Thymus (tissue), 14 donors: ENCODE measurements at places on chromosomes 13 and 19. TPM values are rescaled to one million over a fixed set of nuclear protein-coding genes. Genes with fewer than 3 reads are reported as not detected.
A peak's percentile ranks its signal among the peaks of the same experiment; 100 is the strongest.

DNA sequence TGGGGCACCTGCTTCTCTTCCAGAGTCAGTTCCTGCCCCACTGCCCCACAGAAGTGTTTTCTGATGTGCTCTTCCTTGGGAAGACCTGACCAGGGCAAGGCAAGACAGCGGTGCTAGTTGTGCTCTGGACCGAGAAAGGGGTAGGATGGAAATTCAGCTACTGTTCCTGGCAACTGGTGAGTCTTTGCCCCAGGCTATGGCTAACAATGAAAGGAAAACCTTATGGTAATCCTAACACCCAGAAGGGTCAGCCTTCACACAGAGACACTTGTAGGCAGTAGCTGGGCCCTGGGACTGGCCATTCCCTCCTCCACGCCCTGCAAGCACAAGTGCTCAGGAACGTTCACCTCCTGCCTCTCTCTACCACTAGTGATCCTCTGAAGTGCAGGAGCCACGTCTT lies 9.6 kb upstream of the CYSLTR2 start:
- DNase-seq = no peak

Gene ZNF568
- polyA plus RNA-seq = 6.4 TPM

Gene PGLYRP1
- polyA plus RNA-seq = 0.37 TPM

GRCh38 chr13:103099722-103100293 lies 33.6 kb upstream of the SLC10A2 start:
- no peak for DNase-seq

DNA sequence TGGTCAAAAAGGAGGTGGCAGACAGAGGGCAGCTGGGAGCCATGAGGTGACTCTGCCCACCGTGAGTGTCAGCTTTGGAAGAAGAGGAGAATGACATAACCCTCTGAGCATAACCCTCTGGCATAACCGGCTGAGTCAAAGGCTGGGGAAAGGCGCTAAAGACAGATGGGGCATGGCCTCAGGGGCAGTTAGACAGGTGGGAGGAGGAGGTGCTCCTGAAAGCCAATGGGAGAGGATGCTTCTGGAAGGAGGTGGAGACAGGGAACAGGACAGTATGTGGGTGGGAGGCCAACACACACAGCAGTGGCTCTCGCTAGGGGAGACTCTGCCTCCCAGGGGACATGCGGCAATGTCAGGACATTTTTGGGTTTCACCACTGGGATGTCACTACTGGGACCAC lies 17.1 kb downstream of the ELAVL1 start:
- no peak for DNase-seq

Gene FFAR2
- polyA plus RNA-seq = 1.1 TPM

Gene LHB
- polyA plus RNA-seq = 1.2 TPM

DNA sequence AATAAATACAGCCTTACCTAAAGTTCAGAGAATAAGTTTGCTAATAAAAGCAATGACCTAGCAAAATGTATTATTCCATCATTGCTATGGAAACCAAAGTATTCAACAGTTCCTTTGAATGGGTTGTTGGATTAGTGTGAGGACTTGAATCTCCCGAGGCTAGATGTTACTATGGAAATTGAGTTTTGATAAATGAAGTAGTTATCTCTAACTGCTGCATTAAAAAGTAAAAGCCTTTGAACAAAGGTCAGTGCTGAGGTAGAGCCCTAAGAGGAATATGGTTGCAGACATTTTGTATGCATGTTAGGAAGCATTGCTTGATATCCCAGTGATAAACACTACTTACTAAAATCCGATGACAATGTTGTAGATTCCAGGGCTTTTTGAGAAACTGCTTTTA lies 6.2 kb downstream of the KLF5 start:
- no peak for DNase-seq

DNA sequence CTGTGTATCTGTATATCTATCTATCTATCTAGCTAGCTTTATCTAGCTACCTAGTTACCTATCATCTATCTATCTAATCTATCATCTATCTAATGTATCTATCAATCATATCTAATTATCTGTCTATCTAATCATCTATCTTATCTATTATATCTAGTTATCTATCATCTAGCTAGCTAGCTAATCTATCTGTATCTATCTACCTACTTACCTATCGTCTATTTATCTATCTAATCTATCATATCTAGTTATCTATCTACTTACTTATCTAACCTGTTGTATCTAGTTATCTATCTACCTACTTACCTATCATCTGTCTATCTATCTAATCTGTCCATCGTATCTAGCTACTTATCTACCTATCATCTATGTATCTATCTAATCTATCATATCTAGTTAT lies 17.9 kb downstream of the VSTM1 start:
- no peak for DNase-seq

DNA sequence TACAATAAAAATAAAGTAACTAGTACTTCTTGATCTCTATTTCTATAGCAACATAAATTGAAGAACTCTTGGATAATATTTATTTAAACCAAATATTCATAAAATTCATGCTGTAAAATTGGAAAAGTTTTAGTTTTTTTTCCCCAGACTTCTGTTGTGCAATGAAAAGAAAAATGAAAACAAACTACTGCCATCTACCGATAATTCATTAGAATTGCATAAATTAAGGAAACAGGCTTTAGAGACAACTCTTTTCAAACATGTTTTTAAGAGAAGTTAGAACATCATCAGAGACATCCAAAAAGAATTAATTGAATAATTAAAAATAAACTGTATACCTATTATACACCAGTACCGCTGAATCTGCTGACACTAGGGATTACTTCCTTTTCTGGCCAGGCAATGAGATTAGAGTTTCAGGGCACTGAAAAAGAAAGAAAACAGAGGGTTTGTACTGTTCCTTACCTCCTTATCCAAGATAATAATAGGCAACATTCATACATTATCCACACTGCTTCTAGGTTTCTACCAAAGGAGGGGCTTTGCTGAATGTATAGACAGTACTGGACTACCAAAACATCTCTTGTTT lies 4.9 kb downstream of the CCDC122 start:
- DNase-seq = peak; percentile 31

- DNase-seq = no peak
These were observed 34.4 kb upstream of the OXGR1 start for GRCh38 chr13:97028441-97029299.

GRCh38 chr19:55172741-55173140 lies 6.3 kb upstream of the DNAAF3 start:
- no peak for DNase-seq

Gene MIR17HG
- polyA plus RNA-seq = 9.6 TPM

- no peak for DNase-seq
These were observed 41.8 kb downstream of the UGGT2 start for GRCh38 chr13:96011291-96011872.

GRCh38 chr19:35281303-35281702 lies 1.0 kb upstream of the HAMP start:
- DNase-seq = no peak

DNA sequence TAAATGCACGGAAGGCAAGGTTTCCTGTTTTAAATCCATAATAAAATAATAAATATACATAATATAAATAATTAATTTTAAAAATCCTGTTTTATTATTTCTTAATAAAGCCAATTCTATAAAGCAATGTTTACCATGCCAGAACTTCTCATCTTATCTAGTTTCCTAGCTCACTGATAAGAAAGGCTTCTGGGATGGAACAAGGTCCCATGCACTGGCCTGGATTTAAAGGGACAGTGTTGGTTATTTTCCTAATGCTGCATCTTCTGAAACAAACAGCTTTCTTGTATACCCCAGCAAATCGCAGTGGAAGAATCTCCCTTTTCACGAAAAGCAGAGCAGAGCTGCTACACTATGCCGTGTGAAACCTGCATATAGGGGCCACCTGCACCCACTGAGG lies 68.8 kb downstream of the LNX2 start:
- no peak for DNase-seq

DNA sequence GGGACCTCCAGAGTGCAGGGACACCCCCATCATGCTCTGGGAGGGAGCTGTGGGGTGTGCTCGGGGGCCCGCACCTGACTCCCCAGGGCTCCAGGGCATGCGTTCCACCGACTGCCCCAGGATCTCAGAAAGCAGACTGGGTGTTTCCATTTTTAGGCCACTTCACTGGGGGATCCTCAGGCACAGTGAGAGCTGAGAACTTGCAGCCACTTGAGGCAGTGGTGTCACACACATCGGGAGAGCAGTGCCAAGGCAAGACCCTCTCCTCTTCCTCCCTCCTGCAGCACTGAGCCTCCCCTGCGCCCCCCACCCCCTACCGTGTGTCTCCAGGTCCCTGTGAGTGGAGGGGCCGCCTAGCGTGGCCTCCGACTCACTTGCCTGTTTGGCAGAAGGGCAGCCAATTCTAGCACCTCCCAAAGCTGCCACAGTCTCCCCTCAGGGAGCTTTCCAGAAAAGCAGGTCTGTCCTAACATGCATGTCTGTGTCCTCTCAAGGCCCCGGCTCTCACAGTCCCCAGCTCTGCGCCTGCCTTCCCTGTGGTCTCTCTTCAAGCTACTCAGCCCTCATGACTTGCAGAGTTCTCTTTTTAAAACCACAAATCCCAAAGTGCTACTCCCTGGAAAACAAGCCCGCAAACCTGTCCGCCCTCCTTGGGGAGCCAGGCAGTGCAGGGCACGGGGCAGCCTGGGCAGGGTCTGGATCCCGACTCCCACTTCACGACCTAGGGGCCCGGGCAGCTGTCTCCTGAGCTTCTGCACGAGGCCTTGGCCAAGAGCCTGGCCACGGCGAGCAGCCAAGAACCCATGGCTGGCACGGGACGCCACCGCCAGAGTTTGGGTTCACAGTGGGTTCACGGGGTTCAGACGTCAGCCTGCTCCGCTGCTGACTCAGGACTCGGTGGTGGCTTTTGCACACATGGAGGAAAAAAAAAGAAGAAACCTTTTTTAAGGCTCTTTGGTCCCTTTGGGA lies 94.1 kb downstream of the STK24 start:
- DNase-seq = no peak

DNA sequence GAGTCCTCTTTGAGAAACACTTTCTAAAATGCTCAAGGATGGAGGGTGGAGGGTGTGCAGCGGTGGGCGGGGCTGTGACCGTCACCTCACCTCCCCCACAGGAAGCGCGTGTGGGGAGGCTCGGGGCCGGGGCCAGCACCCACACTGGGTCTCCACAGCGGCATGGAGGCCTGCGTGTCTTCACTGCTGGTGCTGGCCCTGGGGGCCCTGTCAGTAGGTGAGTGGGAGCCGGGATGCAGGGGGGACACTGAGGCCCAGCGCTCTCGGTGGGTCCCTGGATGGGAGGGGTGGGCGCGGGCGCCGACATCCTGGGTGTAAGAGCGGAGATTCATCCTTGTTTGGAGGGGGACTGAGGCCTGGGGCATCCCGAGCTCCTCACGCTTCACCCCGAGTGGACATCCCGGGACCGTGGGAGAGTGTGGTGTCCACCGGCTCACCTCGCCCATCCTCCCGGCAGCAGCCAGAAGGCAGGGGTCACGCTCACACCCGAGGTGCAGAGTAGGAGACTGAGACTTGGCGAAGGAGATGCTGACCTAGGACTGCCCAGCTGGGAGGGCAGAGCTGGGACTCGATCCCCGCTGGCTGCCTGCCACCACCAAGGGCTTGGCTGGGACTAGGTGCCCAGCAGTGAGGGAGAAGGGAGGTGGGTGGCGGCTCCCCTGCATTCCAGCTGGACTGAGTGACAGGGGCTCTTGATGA lies at the start of gene GZMM:
Gene GZMM, plus strand, starts transcription at position 144 of the 699 bp plus-strand sequence. Its CDS starts 19 bp downstream, at position 163.
- peak; percentile 73 for DNase-seq

DNA sequence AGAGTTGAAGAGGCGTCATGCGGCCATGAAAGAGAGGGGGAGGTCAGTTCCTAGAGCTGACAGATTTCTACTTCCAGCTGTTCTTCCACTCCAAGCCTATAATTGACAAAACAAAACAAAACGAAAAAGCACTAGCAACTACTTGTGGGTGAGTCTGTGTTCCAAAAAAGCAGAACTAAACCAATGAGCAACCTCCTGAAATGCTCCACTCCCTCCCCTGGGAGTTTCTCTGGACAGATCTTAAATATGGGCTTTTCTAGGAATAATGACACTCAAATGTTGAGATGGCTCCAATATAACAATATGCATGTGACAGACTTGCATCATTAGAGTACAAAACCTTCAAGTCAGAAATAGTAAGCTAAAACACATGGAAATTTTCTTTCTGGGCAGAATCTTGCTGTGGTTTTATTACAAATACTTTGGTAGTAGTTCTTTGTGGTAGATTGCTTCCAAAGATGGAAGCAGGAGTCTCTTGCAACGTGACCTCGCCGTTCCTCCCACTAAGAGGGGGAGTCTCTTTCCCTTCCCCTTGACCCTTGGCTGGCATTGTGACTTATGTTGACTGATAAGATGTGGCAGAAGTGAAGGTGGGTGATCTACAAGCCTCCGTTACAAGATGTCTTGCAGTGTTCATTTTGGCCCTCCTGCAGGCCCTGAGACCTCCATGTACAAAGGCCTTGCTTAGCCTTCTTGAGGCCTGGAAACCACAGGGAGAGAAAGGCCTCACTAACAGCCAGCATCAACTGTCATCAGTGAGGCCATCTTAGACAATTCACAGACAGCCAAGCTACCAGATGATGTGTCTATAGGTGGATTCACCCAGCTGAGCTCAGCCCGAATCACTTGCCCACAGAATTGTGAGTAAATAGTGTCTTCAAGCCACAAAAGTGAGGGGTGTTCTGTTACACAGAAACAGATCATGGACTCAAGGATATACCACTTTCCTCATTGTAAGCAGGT lies 173.1 kb upstream of the RFC3 start:
- DNase-seq = no peak

Gene ZNF724
- 1.1 TPM for polyA plus RNA-seq

Gene LSR
- polyA plus RNA-seq = 20.1 TPM

- no peak for DNase-seq
These were observed 76.5 kb downstream of the FGF14 start for GRCh38 chr13:102325321-102325720.

Gene TNFSF9
- polyA plus RNA-seq = 2.9 TPM

- no peak for DNase-seq
These were observed 31.7 kb upstream of the KCTD4 start for GRCh38 chr13:45232591-45232990.

DNA sequence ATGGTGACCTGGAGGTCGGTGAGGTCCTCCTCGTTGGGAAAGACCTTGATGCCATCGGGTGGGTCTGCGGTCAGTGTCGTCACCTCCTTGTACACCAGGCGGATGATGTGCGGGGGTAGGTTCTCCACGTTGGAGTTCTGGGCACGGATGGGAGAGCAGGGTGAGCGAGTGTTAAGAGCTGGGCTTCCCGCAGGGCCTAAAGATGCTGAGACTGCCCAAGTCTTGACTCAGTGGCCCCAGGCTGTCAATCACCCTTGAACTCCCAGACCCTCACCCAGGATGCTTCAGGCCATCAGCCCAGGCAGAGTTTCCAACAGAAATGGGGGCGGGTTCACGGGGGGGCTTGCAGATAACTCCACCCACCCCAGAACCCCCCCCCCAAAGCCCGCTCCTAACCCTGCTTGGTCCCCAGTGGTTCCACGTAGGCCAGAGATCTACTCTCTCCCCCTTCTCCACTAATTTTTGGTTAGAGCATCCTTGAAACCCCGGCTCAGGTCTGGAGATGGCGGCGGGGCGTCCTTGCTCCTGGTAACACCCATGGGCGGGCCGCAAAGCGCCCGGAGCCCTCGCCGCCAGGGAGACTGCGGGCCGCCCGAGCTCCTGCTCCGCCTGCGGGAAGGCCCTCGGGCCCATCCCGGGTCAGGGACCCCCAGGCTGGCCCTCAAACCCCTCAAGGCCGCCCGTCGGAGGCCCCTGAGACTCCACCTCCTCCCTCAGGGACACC lies 600 bp downstream of the UBE2S start:
- DNase-seq = peak; percentile 39

Gene ZNF844
- polyA plus RNA-seq = 7.0 TPM

Gene DZIP1
- 5.5 TPM for polyA plus RNA-seq
